ENCODE measurements at places on chromosomes 16 and 17. TPM values are rescaled to one million over a fixed set of nuclear protein-coding genes. Genes with fewer than 3 reads are reported as not detected.

KAT7 gene
- 68.5 TPM for total RNA-seq

- peaks cover 5% of the 10 kb centered on the region for H3K4me1 ChIP-seq
- no peak for DNase-seq
- no peaks in the 10 kb centered on the region for H3K36me3 ChIP-seq
- H3K27ac ChIP-seq = no peak overlapping the region
- peaks cover 5% of the 10 kb centered on the region for H3K27me3 ChIP-seq
Measured at GRCh38 chr17:8360260-8360659, 16.2 kb downstream of the KRABD2 start.

GRCh38 chr17:80632046-80632581 lies 87.5 kb downstream of the RPTOR start:
- no peak overlapping the region for H3K27ac ChIP-seq
- no peak for DNase-seq
- no peak overlapping the region for H3K4me3 ChIP-seq
- H3K27me3 ChIP-seq = no peaks in the 10 kb centered on the region
- peaks cover 28% of the 10 kb centered on the region for H3K4me1 ChIP-seq

CAVIN1 gene
- total RNA-seq = 0.96 TPM

KRTAP2-3 gene
- total RNA-seq = not detected

KRT31 gene
- not detected for total RNA-seq

DNA sequence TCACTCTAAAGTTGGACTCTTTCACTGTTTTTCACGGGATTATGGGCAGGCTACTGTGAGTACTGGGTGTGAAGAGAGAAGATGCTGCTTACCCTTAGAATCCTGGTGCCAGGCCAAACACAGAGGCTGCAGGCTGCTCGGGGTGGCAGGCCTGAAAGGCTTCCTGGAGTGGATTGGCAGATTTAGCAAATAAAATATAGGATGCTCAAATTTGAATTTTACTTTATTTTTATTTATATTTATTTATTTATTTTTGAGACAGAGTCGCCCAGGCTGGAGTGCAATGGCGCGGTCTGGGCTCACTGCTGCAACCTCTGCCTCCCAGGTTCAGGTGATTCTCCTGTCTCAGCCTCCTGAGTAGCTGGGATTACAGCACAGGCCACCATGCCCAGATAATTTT lies 14.9 kb upstream of the STAC2 start:
- no peaks in the 10 kb centered on the region for H3K36me3 ChIP-seq
- H3K27ac ChIP-seq = no peak overlapping the region
- no peak for DNase-seq
- H3K27me3 ChIP-seq = peaks cover 8% of the 10 kb centered on the region

GRCh38 chr17:1169929-1170312 lies 9.9 kb downstream of the ABR start:
- no peak for DNase-seq
- H3K27me3 ChIP-seq = peaks cover 4% of the 10 kb centered on the region
- no peak overlapping the region for H3K27ac ChIP-seq
- H3K36me3 ChIP-seq = no peaks in the 10 kb centered on the region

HBZ gene
- not detected for total RNA-seq

- H3K4me1 ChIP-seq = no peaks in the 10 kb centered on the region
- no peak overlapping the region for H3K27ac ChIP-seq
- H3K36me3 ChIP-seq = peaks cover 1% of the 10 kb centered on the region
- no peak overlapping the region for H3K4me3 ChIP-seq
- DNase-seq = no peak
Measured at GRCh38 chr17:77032929-77033328, 107.8 kb upstream of the SEC14L1 start.

ZSCAN10 gene
- total RNA-seq = 0.07 TPM

- H3K4me3 ChIP-seq = no peak overlapping the region
- DNase-seq = no peak
- peaks cover 4% of the 10 kb centered on the region for H3K4me1 ChIP-seq
- no peak overlapping the region for H3K27ac ChIP-seq
Measured at GRCh38 chr17:29126268-29126930, 53.8 kb downstream of the MYO18A start.
